Effector CD8-positive, alpha-beta T cell (primary cell): ENCODE measurements at places on chromosomes 4 and X.

GRCh38 chr4:41146196-41146595 is 68.1 kb downstream of the APBB2 start:
- DNase-seq: no peak

DNA sequence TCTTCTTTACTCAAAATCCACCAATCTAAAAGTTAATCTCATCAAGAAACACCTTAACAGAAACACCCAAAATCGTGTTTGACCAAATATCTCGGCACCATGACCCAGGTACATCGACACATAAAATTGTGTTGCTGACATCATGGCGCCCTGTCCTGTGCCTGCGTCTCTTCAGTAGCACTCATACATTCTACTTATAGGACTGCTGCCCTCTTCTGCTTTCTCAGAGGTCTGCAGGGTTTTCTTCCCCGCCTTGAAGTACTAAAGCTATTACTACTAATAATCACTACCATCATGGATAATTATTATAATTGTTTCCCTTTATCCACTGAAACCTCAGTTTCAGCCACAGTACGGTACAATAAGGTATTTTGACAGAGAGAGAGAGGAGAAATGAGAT is 1403.1 kb upstream of the TENM3 start:
- DNase-seq: no peak

GRCh38 chrX:141662781-141663180 is 35.8 kb downstream of the SPANXD start:
- no peak for DNase-seq

- no peak for DNase-seq
Measured at GRCh38 chrX:153580700-153581386, 18.1 kb downstream of the CCNQ start.

GRCh38 chrX:17459008-17459611 is 84.1 kb downstream of the NHS start:
- no peak for DNase-seq

DNA sequence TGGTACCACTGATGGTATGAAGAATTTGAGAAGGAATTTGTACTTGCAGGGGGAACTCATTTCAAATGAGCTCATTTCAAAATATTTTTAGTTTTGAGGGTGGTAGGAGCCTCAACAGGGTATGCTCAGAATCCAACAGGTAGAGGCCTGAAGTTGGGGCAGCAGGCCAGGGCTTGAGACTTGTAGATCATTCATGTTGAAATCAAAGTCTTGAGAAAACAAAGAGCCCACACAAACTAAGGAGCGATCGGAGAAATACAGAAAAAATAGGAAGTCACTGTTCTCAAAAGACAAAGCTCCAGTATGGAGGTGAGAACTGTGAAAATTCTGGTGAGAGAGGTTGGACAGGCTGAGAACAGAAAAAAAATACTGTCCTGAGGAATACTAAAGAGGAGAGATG is 979 bp upstream of the SLC9A6 start:
- no peak for DNase-seq

DNA sequence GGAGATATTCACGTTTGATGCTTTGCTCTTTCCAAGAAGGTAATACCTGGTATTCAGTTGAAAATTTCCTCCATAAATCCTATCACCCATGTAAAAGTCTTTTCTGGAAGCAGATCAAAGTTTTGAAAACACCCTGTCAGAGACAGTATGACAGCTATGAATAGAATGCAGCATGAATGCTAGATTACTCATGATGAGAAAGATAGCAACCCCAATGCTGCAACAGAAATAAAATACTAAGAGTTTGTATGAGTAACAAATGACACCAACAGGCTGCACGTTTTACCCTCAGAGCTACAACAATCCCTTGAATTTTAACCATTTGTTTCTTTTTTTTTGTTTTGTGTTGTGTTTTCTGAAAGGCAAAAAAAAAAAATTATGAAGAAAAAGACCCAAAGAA is 108.6 kb downstream of the ARHGAP6 start:
- no peak for DNase-seq

GRCh38 chr4:78776729-78777575 is 802 bp downstream of the BMP2K start:
- DNase-seq: peak; percentile 13

DNA sequence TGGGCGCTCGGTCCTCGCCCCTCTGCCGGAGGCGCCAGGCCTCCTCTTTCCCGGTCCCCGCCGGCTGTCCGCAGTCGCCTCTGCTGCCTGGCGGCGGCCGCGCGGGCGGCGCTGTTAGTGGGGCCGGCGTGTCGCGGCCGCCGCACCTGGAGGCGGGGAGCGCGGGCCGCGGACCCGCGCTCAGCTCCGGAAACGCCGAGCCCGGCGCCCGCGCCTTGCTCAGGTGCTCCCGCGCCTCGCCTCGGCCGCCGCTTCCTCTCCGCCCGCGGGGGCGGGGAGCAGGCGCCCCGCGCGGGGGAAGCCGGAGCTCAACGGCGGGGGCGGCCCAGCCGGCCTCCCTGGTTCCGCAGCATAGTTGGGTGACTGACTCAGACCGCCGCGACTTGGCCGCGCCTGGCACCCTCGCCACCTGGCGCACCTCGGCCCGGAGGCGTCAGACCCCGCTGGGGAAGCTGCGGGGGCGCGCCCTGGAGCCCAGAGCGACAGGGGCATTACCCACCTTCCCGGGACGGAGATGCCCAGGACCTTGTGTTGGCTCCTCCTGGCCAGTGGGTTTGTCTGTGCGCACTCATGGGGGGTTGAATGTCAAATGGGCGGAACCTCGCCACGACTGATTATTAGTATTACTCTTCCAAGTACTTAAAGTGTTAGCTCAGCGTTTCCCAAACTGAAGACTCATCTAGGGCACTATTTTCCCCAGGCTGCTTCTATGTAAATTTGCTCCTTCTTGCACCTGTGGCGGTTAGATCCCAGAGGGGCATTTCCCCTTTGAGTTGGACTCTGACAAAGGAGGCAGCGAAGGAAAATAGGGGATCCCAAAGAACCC is at the start of gene ARAP2:
ARAP2 (minus strand) TSS at position 258 of the 826 bp plus-strand sequence. CDS start 15,028 bp downstream, outside the sequence.
- peak; percentile 48 for DNase-seq

DNA sequence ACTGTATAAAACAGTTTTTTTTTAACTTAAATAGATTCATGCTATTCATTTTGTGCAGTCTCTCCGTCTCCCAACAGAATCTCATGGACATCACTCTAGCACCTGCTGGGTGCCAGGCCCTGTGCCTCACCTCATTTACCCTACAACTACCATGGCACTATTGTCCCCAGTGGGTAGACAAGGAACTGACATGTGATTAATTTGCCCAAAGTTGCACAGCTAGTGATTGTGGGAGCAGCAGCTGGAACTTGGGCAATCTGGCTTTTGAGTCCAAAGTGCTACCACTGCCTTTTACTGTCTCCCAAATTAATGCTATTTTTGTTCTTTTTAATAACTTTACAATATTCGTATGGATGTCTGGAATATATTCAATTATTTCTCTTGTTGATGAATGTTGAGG is 11.2 kb upstream of the PGRMC2 start:
- DNase-seq: no peak

DNA sequence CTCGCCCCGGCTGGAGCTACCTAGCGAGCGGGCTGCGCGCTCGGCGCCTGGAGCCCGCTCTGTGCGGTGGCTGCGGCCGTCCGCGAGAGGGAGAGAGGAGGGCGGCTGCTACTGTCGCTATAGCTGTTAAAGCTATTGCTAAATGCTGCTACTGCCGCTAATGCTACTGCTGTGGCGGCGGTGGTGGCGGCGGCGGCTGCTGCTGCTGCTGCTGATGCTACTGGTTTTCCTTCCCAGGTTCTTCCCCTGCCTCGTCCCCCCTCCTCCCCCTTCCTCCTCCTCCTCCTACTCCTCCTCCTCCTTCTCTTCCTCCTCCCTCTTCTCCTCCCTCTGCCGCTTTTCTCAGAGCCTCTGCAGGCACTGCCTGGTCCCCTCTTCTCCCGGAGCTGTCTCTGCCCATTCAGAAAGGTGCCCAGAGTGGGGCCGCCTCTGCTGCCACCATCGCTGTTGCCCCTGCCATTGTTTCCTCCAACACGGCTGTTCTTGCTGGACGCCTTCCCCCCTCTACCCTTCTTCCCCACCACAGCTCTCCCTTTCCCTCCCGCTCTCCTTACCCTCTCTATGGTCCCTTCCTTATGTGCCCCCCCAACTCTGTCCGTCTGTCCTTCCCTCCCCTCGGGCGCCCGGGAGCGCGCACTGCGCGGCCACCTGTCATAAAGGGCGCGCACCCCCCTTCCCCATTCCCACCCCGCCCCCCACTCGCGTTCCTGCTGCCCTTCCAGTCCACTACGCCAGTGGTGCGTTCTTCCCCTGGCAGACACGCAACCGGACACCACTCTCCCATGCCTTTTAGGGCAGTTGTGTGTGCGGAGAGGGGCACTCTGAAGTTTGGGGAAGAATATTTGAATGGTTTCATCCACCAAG is at the start of gene NEXMIF:
NEXMIF (minus strand) TSS at position 228 of the 864 bp plus-strand sequence.
- no peak for DNase-seq

DNA sequence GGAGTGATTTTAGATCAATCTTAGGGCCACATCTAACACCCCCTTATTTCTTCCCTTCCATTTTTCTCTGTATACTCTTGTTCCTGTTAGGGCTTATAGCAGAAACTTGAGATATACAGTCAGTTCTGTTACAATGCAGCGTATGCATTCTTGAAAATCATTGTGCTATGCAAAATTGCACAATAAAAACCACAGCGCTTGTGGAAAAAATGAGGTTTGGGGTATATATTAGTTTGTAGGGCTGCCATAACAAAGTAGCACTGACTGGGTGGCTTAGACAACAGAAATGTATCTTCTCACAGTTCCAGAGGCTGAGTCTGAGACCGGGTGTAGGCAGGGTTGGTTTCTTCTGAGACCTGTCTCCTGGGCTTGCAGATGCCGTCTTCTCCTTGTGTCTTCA is 59.0 kb downstream of the WWC2 start:
- no peak for DNase-seq

DNA sequence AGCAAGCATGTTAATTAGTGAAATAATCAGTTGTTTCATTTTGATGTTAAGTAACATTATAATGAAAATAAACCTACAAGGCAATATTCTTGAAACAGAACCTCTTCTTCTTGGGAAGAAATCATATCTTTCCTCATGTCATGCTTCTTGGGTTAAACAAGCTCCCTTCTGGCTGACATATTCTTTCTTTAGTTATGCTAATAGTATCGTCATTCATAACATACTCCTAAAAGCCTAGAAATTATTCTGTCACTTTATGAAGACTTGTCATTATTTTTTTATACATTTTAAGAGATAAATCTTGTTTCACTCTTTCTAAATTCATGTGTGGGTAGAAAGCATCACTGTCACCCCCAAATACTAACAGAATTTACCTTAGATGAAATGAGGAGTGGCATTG is 1047.0 kb upstream of the GRID2 start:
- DNase-seq: no peak

DNA sequence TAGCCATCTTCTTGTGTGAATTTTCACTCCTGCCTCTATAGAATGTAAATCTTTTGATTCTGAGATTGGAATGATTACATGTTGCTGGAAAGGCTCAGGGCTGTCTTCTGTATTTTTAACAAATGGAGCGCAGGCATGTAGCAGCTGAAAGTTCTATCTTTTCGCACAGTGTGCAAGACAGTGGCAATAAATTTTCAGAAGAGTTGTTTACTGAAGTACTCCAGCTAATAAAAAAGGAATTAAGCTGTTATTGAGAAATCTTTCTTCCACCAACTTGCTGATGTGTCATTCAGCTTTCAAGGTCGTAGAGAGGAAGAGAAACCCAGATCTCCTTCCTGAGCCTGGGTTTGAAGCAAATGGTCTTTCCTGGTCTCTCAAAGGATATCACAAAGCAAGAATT is 122.0 kb upstream of the PUDP start:
- DNase-seq: no peak

DNA sequence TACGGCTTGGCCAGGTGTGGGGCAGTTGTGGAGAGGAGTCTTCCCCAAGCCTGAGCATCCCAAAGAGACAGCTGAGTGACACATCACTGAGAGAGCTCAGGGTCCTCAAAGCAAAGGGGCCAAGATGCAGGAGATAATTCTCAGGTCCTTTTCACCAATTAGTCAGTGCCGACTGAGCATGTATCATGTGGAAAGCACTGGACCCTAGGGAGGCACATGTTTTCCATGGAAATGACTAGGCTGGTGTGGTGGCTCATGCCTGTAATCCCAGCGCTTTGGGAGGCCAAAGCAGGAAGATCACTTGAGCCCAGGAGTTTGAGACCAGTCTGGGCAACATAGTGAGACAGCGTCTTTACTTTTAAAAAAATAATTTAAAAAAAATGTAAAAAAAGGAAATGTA is 67.3 kb upstream of the PRPS1 start:
- DNase-seq: no peak

DNA sequence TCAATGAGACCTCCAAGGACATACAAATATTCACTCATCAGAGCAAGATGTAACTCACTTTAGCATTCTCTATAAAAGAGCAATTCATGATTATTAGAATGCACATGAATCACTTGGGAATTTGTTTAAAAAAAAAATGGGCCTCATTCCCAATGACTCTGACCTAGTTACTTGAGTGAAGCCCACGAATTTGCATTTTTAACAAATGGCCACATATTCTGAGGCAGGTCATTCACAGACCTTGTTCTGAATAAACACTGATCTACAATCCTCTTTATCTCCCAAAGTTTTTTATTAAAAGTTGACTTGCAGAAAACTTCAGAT is 255.1 kb upstream of the VEGFC start:
- no peak for DNase-seq

DNA sequence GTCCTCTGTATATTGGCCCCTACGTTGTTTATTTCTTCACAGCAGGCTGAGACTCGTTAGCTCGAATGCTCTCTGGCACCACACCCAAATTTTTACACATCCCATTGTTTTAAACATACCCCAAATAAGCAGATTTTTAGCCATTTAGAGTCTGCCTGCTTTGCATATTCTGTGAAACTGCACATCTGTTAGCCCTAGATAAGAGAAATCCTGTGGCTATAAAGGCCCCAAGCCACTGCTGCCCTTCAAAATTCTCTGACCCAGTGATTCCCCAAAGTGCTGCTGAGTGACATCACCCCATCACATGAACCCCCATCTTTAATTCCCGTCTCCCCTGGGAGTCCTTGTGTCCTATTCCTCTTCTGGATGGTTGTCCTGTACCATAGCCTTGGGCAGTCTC is 20.8 kb downstream of the TEX13C start:
- no peak for DNase-seq

DNA sequence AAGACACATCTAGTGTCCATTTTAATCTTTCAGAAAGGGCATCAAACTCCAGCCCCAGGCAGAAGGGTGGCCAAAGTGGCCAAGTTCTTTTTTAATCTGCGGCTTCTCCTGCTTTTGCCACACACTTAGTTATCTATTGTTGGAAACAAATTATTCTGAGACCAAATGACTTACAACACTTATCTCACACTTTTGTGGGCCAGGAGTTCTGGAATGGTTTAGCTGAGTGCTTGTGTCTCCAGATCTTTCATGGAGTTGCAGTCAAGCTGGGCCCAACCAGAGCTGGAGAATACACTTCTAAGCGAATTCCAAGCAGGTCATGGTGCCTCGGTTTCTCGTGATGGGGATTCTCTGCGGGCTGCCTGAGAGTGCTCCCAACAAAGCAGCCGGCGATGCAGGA is 4.0 kb downstream of the TXK start:
- DNase-seq: no peak

DNA sequence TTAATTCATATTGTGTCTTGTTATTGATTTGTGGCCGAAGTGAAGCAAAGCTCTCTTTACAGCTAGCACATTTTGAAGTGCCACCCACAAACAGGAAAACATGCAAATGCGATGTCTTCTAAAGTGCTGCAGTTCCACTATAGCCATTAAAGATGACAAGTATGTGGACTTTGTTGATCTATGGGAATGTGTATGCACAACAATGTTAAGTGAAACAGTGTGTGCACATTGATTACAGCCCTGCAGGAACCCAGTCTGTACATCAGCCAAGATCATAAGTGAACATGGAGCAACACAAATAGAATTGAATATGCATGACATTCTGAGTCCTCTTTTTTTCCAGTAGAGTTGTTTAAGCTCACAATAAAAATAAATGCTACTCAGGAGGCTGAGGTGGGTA is 43.0 kb downstream of the TFDP3 start:
- DNase-seq: no peak

- no peak for DNase-seq
Measured at GRCh38 chr4:103136671-103137445, 37.2 kb upstream of the BDH2 start.
